ENCODE measurements at places on chromosomes 3 and 15.

GRCh38 chr3:117011687-117012250, 302.2 kb downstream of the TUSC7 start:
- no peak for DNase-seq

- no peak for DNase-seq
These were observed 364.0 kb upstream of the IL12A start for GRCh38 chr3:159624616-159625015.

GRCh38 chr15:41521614-41522013, 8.0 kb upstream of the LTK start:
- no peak for DNase-seq

GRCh38 chr3:171229173-171229572, 202.7 kb upstream of the SLC2A2 start:
- DNase-seq, result no peak

GRCh38 chr15:76996526-76997401, 1.8 kb downstream of the PSTPIP1 start:
- DNase-seq, result peak; percentile 39

- no peak for DNase-seq
These were observed 2.2 kb downstream of the STRA6 start for GRCh38 chr15:74200412-74200815.

GRCh38 chr3:185065059-185065458, 87.8 kb downstream of the C3orf70 start:
- DNase-seq, result no peak

DNA sequence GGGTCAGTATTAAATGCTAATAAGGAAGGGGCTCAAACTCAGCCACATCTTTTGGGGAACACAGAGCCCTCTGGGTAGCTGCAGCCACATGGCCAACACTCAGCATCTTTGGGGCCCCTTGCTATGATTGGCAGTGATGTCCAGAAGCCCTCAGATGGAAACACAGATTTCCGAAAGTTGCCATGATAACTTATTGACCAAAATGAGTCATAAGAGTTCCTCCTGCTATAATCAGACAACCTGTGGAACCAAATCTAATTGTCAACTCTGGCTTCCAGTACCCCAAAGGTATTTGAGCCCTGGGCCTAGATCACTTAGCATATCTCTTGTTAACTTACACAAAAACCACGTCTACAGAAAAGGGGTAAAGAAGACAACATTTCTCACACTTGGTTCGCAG, 392.2 kb downstream of the KCNH8 start:
- no peak for DNase-seq

DNA sequence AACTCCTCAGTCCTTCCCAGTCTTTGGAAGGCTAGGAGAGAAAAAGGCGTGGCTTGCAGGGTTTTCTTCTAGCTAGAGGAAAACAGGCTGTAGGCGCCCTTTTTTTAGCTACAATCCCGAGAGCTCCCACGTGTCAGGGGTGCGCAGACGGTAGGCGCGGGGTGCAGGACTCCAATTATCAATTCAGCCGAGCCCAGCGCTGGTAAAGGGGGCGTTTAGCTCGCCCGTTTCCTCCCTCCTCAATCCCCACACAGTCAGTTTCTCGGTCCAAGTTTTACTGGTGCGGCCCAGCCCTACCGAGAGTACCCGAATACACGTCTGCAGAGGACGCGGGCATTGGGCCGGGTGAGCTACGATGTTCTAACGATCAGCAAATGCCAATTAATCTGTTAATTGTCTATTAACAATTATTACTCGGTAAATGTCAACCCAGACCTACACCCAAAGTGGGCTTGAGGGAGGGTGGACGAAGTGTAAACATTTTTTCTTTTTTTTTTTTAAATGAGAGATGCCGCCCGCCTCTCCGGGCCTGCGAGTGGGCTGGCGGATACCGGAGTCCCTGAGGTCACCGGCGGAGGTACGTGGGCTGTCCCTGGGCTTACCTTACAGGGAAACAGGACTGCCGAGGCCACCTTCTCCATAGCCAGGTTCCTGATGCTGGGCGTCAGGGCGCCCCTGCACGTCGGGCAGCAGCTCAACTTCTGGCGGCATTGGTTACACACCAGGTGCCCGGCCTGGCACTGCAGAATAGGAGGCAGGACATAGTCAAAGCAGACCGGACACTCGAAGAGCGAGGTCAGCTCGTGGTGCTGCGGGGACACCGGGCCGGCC, 923 bp downstream of the SIAH2 start:
- DNase-seq, result peak; percentile 34

DNA sequence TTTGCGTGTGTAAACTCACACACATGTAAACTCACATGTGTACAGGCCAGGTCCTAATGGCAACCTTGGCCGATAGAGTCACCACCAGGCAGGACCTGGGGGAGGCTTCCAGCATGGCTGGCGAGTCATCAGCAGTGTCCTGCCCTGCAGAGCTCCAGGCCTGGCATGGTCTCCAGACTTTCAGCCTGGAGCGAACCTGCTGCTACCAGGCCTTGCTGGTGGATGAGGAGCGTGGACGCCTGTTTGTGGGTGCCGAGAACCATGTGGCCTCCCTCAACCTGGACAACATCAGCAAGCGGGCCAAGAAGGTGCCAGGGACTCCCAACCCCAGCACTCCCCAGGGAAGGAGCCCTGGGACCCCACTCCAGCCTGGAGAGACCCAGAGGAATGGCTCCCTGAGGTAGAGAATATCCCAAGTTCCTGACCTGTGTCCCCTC, 1.0 kb downstream of the SEMA3B start:
- DNase-seq, result no peak

DNA sequence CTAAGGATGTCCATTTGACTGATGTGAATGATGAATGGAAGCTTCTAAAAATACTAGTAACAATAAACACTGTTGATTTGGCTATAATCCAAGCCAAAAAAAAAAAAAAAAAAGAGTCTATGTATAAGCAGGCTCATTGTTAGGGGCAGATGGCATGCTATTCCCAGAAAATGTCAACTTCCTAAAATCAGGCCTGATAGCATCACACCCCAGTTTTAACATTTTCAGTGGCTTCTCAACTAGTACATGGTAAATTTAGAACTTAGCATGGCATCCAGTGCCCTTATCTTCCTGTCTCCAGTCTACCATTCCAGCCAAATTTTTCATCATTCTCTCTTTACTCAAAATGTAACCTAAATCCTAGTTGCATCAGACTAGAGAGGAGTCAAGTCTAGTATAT, 288.2 kb upstream of the ZNF385D start:
- no peak for DNase-seq

DNA sequence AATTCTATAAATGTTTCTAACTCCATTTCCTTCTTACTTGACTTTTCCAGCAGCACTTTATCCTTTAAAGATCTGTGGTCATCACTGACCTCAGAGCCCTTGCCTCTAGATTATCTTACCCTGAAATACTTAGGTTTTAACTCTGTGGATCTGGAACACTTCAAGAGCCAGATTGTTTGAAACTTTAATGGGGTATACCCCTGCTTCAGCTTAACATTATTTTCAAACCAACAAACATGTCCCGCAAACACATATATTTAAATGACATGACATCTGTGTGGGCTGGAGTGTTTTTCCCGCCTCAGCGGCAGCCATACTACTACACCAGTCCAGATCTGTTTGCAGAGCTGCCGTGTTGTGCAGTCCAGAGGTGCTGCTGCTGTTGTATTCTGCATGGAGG, 252.0 kb upstream of the TPM1 start:
- DNase-seq, result no peak

- no peak for DNase-seq
These were observed 116.4 kb upstream of the HES1 start for GRCh38 chr3:194019398-194020165.

DNA sequence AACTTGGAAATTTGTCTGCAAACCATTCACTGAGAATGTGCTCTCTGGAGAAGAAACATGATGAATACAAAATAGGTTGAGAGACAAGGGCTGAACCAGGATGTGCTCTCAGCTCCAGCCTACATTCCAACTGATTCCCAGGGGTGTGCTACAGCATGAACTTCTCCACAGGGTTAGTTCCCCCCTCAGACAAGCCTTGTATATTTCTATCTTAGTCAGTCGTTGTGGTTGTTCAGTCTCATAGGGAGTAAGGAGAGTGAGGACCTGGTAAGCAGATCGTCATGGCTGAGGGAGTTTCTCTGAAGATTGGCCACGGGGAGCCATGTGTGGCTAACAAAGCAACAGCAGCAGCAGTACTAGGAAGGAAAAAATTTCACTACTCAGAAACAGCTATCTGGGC, 919.7 kb upstream of the CADM2 start:
- DNase-seq, result no peak

DNA sequence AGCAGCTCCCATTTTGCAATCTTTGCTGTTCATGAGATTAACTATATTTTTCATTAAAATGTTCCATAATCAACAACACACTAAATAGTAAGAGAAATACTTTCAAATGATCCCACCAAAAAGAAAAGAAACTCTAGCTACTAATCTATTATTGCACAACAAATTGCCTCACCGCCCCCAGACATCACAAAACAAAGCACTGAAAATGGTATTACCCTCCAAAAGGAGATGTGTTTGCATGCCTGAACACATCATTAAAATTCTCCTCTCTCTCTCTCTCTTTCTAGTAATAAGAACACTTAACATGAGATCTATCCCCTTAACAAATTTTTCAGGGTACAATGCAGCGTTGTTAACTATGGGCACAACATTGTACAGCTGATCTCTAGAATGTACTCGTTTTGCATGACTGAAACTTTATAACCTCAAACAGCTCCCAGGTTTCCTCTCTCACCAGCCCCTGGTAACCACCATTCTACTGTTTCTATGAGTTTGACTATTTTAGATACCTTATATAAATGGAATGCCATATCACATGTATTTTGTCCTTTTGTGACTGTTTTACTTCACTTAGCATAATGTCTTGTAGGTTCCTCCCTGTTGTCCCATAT, 33.1 kb downstream of the WNT5A start:
- DNase-seq, result no peak

- no peak for DNase-seq
These were observed 38.0 kb upstream of the NR1I2 start for GRCh38 chr3:119743921-119744320.

DNA sequence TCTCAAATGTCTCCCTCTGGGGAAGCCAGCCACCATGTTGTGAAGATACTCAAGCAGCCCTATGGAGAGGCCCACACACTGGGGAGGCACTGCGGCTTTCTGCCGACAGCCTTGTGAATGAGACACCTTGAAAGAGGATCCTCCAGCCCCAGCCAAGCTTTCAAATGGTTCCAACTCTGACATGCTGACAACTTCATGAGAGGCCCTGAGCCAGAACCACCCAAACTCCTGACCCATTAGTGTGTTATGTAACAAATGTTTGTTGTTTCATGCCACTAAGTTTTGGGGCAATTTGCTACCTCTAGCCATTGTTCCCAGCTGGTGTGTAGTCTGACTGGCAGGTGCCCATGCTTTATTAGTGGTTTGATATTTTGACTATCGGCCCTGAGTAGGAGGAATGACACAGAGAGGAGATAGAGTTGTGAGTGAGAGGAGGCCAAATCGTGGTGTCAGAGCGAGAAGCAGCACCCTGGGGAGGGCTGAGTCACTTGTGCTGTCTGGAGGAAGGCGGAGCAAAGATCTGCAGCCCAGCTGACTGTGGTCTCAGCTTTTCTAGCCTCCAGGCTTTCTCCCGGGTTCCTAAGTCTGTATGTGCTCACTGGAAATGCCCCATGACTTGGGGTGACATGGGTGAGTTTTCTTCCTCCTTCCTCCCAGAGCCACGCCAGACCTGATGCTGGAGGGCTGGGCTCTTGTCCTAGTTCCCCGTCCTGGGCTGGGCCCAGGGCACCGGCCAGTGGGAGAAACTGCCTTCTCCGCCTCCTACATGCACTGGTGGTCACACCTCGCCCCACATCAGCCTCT, 56.7 kb upstream of the BLM start:
- DNase-seq, result peak; percentile 56

GRCh38 chr3:110420158-110420641, 651.4 kb upstream of the NECTIN3 start:
- DNase-seq, result no peak

- no peak for DNase-seq
These were observed 378 bp upstream of the FEM1B start for GRCh38 chr15:68277131-68277602.

DNA sequence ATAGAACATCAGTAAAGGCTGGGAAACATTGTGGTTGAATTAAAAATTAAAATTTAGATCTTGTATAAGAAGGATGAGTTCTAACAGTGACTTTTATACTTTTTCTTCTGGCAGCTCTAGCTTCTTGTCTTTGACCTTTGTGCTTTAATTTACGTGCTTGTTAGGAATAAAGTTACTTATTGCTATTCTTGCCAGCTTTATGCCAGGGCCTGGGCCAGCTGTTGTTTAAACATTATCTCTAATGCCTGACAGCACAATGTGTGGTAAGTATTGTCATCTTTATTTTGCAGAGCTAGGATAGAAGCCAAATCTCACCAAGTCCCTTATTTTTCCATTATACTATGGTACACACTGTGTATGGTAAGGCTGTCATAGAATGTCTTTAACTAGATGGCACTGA, 766.7 kb upstream of the GOLIM4 start:
- no peak for DNase-seq

- no peak for DNase-seq
These were observed 575.4 kb downstream of the NAALADL2 start for GRCh38 chr3:175434561-175434960.

- no peak for DNase-seq
These were observed 21.5 kb upstream of the GLCE start for GRCh38 chr15:69138963-69139362.

DNA sequence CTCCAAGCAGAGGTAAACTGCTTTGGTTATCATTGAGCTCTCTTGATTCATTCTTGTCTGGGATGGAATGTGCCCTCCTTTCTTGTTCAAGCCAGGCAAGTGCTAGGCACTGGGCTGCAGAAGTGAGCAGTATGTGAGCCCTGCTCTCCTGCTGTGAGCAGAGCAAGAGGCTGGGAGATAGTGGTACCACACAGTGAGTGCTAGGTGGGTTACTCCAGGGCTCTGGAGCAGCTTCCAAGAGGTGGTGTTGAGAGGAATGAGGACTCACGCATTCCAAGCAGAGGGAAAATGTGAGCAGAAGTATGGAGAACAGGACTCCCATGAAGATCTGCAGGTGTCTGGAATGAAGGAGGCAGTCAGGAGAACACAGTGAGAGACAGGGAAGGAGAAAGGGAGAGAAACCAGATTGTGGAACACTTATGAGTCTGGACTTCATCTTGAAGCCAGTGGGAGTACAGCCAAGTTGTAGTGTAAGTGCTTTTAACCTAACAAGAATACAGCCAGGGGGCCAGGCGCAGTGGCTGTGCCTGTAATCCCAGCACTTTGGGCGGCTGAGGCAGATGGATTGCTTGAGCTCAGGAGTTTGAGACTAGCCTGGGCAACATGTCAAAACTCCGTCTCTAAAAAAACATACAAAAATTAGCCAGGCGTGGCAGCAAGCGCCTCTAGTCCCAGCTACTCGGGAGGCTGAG, 199.9 kb upstream of the CTDSPL start:
- no peak for DNase-seq

GRCh38 chr15:72058585-72058984, 59.4 kb downstream of the MYO9A start:
- DNase-seq, result no peak

- DNase-seq, result no peak
These were observed 1002.8 kb upstream of the NR2F2 start for GRCh38 chr15:95327661-95328060.

GRCh38 chr3:140176526-140176925, 241.5 kb downstream of the CLSTN2 start:
- no peak for DNase-seq
